ENCODE measurements at places on chromosomes 11 and 22.

DNA sequence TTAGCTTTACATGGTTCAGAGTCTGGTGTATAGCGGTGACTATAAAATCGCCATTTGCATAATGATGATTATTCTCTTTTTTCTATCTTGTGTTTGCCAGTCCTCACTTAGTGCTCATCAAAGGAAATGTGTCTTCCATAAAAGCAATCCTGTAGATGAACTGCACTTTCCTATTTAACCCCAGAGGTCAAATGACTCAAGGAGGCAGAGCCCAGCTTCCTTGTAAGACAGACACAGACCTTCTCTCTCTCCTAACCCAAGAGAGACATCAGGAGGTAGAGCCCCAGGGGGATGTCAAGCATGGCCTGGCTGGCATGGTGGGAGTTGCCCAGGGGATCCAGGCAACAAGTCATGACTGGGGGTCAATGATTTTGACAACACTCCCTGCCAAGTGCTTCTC, 46.9 kb upstream of the CRTAM start:
- no peak for DNase-seq

GRCh38 chr11:6622261-6623171, 3.3 kb upstream of the TPP1 start:
- peak; percentile 97 for DNase-seq

DNA sequence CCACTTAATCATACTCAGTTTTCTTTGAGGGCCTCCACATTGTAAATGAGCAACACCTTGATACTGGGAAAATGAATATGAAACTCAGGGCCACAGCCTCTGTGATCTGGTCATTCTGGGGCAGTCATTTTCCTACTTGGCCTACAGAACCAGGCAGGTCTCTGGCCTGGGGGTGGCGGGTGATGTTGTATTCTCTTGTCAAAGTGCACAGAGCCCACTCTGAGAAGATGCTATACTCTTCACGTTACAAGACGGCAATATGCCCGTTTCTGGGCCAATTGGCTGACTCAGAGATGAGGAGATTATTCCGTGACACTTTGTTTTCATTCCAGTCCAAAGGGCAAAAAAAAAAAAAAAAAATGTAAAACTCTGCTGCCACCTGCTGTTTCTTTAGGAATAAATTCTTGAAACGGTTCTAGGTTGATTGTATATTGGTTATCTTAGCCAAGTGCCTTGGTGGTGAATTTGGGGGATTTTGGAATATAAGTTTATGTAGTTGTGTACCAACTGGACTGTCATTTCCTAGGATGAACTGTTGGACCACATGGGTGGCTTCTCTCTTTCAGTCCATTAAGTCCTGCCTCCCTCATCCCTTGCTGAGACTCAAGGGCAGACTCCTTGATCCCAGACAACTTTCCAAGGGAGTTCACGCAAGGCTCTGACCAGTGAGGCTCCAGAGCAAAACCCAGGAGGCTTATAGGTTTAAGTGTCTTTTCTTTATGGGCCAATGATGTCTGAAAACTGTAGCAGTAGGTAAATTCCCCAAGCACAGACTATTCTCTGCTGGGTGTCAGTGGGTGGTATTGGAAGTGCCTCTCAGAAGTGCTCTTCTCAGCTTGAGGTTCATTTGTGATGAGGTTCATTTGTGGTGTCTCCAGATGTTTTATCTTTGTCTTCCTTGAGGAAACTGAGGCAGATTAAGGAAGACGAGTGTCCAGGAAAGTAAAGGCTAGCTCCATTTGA, 18.2 kb downstream of the ADM start:
- DNase-seq: peak; percentile 91

DNA sequence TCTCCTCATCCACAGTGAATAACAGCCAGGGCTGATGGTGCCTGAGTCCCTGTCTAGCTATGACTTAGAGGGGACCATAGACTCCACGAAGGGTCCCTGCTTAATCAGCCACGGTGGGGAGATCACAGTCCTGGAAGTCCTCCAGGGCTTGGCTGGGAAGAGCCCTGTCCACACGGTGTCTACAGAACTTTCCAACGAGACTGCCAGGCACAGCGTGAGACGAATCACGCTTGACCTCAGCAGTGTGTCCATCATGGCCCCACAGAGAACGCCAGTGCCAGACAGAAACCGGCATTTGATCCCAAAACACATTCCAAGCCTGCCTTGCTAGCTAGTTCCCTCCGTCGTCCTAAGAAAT, 143.4 kb downstream of the CRYBB2 start:
- no peak for DNase-seq

Data from DMS53 (cell line).